ENCODE measurements at places on chromosomes 13 and 19.
A peak's percentile ranks its signal among the peaks of the same experiment; 100 is the strongest.

DNA sequence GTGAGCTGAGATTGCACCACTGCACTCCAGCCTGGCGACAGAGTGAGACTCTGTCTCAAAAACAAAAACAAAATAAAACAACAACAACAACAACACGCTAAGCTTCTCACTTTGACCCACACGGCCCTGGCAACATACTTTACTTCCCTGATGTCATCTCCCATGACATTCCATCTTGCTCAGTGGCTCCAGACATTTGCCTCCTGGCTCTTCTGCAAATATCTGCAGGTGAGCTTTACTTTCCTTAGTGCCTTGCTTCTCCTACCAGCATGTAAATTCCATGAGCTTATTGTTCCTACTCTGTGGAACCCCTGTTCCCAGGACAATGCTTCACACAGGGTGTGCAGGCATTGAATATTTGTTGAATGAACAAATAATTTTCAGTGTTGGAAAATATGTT is 205.6 kb upstream of the TMTC4 start:
- no peak overlapping the region for H3K27ac ChIP-seq
- no peaks in the 10 kb centered on the region for H3K27me3 ChIP-seq
- H3K4me1 ChIP-seq: no peaks in the 10 kb centered on the region
- H3K4me3 ChIP-seq: no peak overlapping the region
- no peaks in the 10 kb centered on the region for H3K36me3 ChIP-seq

DNA sequence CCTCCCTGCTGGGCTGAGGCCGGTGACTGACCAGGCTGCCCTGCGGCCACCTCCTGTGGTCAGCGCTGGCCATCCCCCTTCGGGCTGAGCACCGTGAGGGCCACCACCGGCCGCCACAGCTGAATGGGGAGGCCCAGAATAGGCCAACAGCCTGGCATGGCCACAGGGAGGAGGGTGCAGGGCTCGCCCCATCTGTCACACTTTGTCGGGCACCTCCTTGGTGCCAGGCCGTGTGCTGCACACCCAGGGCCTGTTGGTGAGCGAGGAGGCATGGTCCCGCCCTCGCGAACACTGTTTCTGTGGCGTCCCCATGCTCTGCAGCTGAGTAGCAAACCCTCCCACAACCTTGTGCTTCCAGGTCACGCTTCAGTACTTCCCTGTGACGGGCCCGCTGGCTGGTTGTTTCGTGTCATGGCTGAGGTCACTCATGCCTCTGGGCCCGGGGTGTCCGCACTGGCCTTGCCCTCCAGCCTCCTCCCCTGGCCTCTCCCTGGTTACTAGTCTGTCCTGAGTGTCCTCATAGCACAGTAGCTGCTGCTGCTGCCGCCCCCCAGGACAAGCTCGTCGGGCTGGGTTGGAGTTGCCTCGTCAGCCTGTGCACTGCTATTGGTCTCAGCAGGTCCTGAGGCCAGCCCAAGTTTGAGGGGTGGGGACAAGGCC is 15.2 kb downstream of the EPN1 start:
- H3K4me1 ChIP-seq: peaks cover 22% of the 10 kb centered on the region
- no peak for DNase-seq
- H3K27me3 ChIP-seq: no peaks in the 10 kb centered on the region

GRCh38 chr19:22619371-22619770 is 14.8 kb upstream of the ZNF492 start:
- H3K4me3 ChIP-seq: no peak overlapping the region
- no peak overlapping the region for H3K27ac ChIP-seq
- no peaks in the 10 kb centered on the region for H3K36me3 ChIP-seq
- no peaks in the 10 kb centered on the region for H3K27me3 ChIP-seq
- no peaks in the 10 kb centered on the region for H3K4me1 ChIP-seq
- DNase-seq: no peak

DNA sequence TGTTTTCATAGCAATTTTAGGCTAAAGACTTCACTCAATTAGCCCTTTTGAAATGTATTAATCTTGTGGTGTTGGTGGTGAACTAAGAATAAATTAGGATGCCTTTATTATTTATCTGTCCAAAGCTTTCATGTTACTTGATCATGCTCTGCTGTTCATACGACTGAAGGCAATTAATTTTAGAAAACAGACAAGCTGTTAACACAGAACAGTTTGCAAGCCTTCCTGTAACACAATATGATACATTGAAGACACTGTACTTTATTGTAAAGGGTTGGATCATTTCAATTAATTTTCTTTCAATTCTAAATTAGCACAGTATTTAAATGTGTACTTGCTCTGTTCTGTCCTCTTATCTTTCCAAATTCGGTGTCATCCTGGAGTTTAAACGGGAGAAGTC is 794.3 kb upstream of the MIR17HG start:
- no peaks in the 10 kb centered on the region for H3K4me1 ChIP-seq
- no peak overlapping the region for H3K4me3 ChIP-seq
- H3K27me3 ChIP-seq: no peaks in the 10 kb centered on the region
- H3K27ac ChIP-seq: no peak overlapping the region
- no peak for DNase-seq

DNA sequence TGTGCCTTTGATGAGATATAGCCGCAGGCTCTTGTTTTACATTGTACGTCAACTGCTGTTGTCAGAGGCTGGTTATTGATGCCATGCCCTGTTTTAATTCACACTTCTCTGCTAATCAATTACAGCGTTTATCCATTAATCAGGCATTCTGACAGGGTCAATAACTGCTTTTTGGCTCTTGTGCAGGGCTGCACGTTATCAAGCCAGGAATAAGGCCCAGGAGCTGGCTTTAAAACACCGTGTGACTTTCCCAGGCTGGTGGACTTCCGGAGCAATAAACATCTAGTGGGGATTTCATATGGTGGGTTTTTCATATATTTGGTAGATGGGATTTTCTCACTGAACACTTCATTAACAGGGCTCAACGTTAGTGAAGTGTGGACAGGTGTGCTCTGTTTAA is 221.7 kb downstream of the TM9SF2 start:
- no peak overlapping the region for H3K4me3 ChIP-seq
- H3K27me3 ChIP-seq: no peaks in the 10 kb centered on the region
- no peaks in the 10 kb centered on the region for H3K4me1 ChIP-seq
- no peak overlapping the region for H3K27ac ChIP-seq

DNA sequence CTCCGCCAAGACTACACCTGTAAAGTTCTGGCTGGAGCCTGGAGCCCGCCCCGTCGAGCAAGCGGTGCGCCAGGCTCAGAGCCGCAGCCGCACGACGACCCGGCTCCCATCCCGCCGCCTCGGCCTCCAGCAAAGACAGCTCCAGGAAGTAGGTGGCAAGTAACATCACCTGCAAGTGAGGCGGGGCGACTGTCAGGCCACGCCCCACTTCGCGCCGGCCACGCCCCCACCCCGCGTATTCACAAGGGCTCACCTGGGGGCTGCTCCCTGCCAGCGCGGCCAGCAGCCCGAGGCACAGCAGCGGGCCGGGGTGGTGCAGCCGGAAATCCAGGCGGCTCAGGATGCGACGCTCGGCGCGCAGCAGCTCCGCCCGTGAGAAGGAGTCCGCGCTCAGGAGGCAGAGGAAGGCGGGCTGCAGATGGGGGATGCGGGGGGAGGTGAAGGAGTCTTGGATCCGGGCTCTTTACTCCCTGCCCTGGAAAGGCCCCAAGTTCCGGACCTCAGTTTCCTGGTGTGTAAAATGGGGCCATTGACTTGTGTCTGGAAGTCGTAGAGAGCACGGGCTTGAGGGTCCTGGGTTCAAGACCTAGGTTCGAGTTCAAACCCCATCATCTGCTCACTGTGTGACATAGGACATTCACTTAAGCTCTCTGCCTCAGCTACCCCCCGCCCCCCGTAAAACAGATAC is 3.2 kb downstream of the CCNP start:
- peaks cover 11% of the 10 kb centered on the region for H3K27me3 ChIP-seq
- H3K4me1 ChIP-seq: peaks cover 9% of the 10 kb centered on the region
- H3K27ac ChIP-seq: no peak overlapping the region
- H3K4me3 ChIP-seq: no peak overlapping the region

- no peak for DNase-seq
- H3K27ac ChIP-seq: no peak overlapping the region
- no peaks in the 10 kb centered on the region for H3K36me3 ChIP-seq
- H3K4me1 ChIP-seq: no peaks in the 10 kb centered on the region
- H3K4me3 ChIP-seq: no peak overlapping the region
These were observed 402.4 kb downstream of the EFNB2 start for GRCh38 chr13:106133025-106133424.

GRCh38 chr19:16949496-16950023 is 60.8 kb downstream of the F2RL3 start:
- no peaks in the 10 kb centered on the region for H3K27me3 ChIP-seq
- no peaks in the 10 kb centered on the region for H3K36me3 ChIP-seq
- no peak overlapping the region for H3K4me3 ChIP-seq

DNA sequence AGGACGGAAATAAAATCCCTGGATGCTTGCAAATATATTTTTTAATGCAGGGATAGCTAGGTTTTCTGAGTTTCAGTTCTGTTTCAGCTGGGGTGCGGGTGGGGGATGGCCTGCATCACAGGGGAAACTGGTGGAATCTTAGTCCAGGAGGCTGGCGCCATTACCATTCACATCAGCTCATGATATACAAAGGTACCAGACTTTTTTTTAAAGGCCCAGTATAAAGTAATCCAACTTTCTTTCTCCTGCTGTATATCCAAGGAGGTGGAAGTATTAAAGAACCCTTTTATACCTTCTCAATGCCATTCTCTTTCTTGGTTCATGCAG is 343.8 kb downstream of the KCNRG start:
- no peak for DNase-seq
- no peak overlapping the region for H3K4me3 ChIP-seq
- H3K36me3 ChIP-seq: no peaks in the 10 kb centered on the region
- no peaks in the 10 kb centered on the region for H3K27me3 ChIP-seq

- no peak overlapping the region for H3K4me3 ChIP-seq
- H3K27ac ChIP-seq: no peak overlapping the region
- H3K27me3 ChIP-seq: no peaks in the 10 kb centered on the region
- peaks cover 100% of the 10 kb centered on the region for H3K36me3 ChIP-seq
- no peak for DNase-seq
These were observed 8.5 kb downstream of the MAU2 start for GRCh38 chr19:19329126-19329525.

DNA sequence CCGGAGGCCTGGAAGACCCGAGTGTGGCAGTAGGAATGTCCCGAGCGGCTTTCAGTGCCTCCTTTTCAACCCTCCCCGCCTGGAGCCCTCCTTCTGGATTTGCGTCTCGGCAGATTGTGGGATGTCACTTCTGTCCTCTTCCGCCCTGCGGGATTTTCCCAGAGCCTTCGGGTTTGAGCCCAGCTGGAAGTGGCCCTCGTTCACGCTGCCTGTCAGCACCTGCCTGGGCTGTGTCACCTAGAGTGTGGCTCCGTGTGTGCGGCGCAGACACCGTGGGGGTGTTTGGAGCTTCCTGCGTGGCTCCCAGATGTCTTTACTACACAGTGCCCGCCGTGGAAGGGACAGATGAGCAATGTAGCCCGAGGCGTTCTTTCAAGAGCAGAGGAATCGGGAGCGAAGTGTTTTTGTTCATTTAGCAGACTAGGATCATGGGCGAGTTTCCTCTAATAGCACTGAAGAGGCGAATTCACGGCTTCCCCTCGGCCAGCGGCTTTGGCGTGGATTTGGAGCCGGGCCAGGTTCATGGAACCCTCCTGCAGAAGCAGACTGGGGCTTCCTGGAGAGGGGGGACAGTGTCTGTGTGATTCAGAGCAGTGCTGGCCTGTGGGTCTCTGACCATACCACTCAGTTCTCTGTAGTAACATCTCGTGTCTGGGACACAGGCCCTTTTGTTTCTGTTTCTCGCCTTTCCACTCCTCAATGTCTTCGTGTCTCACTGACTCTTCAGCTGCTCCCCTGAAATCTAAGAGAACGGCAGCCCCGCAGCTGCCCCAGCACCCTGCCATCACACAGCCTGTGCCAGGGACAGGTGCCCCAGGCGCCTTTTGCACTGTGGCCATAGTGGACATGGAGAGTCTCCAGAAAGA is 68.0 kb downstream of the KDM4B start:
- H3K36me3 ChIP-seq: peaks cover 39% of the 10 kb centered on the region
- H3K4me1 ChIP-seq: peaks cover 49% of the 10 kb centered on the region
- H3K4me3 ChIP-seq: no peak overlapping the region
- H3K27me3 ChIP-seq: no peaks in the 10 kb centered on the region
- DNase-seq: no peak
- peak overlapping the region; percentile 52 for H3K27ac ChIP-seq

Data from esophagus squamous epithelium (tissue), 5 donors.